SHP77 (cell line): ENCODE measurements at places on chromosomes 2 and 18.

GRCh38 chr2:200028998-200029397 is 73.6 kb downstream of the MAIP1 start:
- DNase-seq: no peak

GRCh38 chr2:62296832-62297623 is 101.1 kb downstream of the B3GNT2 start:
- no peak for DNase-seq

- no peak for DNase-seq
Measured at GRCh38 chr2:107932488-107932887, 53.8 kb upstream of the SLC5A7 start.

DNA sequence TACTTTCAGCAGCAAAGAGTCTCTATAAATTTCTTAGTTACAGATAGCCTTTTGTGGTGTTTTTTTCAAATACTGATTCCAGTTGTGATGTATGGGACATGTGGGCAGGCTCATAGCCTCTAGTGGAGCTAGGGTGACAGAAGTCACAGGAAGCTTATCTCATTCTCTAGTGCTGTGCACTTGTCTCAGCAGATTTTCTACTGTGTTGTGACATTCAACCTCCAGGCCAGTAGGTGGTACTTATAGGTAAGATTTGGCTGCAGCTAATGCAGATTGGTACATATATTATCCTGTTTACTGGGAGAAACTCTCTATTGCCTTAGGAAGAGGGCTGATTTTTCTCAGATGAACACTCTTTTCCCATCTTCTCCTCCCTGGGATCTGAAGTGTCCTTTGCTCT is 176.2 kb downstream of the CALCRL start:
- DNase-seq: no peak

- no peak for DNase-seq
Measured at GRCh38 chr2:159091976-159092375, 123.5 kb downstream of the TANC1 start.

DNA sequence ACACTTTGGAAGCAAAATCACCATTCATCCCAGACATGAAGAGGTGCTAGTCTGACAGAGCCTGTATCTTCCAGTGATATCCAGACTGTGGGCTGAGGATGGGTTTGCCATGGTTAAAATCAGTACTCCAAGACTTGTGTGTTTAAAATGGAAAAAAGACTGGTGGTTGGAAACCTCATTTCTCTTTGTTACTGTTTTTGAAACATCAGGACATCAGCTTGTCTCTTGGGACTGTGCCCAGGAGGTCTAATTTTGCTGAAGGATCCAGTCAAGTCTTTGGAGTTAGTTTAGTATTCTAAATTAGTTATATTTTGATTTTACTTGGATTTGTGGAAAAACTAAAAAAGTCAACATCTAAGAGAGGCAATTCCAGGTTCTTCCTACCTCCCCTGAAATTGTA is 578.4 kb downstream of the PLCL1 start:
- no peak for DNase-seq

- DNase-seq: no peak
Measured at GRCh38 chr2:157984866-157985265, 108.7 kb upstream of the ACVR1 start.

DNA sequence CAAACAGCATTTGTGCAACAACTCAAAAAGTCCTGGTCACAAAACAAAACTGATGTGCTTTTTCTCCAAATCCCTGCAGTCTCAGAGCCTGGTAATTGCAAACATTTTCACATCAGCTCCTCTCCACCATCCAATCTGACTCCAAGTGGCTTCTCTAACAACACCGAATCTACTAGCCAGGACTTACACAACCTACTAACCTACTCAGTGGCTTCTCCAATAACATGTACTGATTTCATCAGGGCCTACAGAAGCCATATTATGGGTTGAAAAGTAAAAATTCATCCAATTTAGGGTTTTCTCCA is 104.3 kb downstream of the COLEC12 start:
- no peak for DNase-seq

- no peak for DNase-seq
Measured at GRCh38 chr18:371609-371982, 103.7 kb upstream of the THOC1 start.
